ENCODE measurements at places on chromosomes 13 and 19.

GRCh38 chr13:111166882-111167675, 52.0 kb downstream of the ARHGEF7 start:
- peak; percentile 71 for DNase-seq

DNA sequence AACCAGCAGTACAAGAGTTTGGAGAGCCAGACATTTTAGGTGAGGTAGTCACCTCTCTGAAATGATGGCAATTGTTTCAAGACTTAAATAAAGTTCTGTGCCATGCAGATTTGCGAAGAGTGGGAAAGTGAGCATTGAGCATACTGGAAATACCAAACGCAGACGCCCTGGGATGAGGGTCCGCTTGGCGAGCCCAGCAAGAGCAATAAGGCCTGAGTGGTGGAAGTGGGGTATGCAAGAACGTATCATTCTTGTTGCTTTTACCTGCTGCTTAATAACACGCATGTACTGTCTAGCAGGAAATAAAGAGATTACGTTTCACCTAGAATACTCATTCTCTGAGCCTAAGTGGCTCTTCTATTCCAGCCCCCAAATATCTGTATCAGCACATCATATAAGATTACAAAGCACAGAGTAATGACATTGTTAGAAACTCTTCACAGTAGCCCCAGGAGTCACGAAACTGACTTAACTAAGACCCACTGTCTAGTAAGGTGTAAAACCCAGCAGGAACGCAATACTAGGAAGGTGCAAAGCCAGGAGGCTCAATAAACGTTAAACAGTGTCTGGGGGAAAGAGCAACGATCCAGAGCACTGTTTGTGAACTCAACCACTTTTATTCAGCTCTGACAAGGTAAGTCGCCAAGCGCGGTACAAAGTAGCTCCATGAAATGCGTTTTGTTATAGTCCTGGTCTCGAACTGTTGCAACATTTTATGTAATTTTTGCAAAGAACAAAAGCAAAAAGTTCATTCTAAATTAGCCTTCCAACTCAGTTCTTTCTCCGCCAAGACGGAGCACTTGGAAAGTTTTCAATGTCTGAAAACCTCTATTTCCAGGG, 1.2 kb downstream of the RCBTB2 start:
- DNase-seq = peak; percentile 39

DNA sequence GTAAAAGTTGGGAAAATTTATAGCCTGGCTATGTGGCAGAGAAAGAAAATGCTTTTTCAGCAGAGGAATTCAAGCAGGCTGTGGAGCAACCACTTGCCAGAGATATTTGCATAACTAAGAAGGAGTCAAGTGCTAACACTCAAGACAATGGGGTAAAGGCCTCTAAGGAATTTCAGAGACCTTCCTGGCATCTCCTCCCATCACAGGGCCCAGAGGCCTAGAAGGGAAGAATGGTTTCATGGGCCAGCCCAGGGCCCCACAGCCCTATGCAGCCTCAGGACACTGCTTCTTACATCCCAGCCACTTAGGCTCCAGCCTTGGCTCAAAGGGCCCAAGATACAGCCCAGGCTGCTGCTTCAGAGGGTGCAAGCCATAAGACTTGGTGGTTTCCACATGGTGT, 14.3 kb downstream of the SLC15A1 start:
- no peak for DNase-seq

DNA sequence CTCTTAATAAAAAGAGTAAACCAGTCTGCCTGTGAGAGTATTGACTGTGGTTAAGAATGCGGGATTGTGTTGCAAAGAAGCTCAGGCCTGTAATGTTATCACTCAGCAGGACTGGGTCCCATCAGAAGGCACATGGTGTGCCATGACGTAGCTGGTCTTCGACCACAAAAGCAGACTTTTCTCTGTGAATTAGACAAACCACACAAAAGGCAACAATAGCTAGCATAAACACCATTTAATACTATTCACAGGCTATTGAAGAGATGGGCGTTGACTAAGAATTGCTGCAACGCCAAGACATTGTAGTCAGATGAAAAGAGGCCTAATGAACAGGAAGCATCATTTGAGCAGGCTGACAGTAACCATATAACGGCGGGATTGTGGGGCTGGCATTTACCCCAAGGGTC, 235.6 kb upstream of the SOX21 start:
- DNase-seq = no peak

- DNase-seq = no peak
Observed at GRCh38 chr13:46396341-46396740, 9.3 kb upstream of the RUBCNL start.

DNA sequence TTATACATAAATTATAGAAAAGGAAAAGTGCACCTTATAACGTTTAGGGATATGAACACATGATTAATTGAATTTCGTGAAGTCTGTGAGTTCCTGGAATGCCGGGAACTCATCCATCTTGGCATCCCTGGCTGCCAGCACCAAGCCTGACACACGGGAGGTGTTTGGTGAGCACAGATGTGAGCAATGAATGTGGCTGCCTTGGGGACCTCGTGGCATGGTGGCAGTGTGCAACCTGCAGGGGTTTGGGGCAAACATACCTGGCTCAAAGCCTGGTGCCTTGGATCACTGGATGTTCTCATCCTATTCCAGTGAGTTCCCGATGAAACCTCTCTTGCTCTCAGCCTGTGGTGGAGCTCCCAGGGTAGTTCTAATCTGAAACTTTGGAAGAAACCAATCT, 10.4 kb upstream of the MAP2K2 start:
- no peak for DNase-seq

- DNase-seq = no peak
Observed at GRCh38 chr19:48630296-48631063, 6.7 kb downstream of the DBP start.

GRCh38 chr13:84867246-84867645, 932.0 kb downstream of the SLITRK6 start:
- no peak for DNase-seq

DNA sequence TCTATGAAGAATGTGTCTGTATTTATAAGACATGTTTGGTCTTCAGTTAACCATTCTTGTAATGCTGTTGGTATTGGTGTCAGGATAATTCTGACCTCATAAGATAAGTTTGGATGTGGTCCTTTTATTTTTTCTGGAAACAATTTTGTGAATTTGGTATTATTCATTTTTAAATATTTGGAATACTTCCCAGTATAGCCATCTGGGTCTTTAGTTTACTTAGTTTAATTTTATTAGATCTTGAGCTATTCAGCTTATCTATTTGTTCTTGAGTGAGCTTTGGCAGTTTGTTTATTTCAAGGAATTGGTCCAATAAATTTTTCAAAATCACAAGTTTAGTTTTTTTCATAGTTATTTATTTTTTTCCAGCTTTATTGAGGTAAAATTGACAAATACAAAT, 335.4 kb upstream of the PCDH20 start:
- no peak for DNase-seq

DNA sequence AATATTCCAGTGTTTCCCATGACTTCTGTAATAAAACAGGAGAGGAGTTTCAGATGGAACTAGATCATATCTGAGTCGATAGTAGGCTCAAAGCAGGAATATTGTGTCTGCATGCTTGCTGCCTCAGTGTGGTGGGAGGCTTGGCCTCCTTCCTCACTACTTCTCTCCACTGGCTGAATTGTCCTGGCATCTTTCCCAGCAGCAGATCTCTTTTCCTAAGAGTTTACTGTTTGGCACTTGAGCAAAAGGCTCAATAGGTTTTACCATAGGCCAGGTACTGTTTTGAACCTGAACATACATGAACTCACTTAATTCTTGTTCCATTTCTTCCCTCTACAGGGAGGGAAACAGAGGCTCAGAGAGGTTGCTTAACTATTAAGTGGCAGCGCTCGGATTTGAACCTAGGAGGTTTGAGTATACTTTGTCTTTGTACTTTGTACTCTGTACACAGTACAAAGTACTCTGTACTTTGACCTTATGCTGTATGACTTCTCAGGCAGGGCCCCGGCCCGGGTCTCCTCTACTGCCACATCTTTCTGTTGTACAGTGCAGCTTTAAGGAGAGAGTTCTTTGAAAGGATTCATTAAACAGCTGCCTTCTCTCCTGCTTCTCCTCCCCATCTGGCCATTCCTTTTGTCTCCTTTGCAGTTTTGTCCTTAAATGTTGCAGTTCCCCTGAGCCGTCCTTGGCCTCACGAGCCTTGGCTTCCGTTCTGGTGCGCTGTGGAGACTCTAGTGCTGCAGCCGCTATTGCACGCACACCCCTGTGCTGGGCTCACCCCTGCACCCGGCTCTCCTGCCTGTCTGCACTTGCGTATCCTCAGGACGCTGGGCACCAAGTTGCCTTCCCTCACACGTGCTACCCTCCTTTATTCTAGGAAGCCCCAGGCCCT, 8.1 kb downstream of the B3GLCT start:
- peak; percentile 87 for DNase-seq

DNA sequence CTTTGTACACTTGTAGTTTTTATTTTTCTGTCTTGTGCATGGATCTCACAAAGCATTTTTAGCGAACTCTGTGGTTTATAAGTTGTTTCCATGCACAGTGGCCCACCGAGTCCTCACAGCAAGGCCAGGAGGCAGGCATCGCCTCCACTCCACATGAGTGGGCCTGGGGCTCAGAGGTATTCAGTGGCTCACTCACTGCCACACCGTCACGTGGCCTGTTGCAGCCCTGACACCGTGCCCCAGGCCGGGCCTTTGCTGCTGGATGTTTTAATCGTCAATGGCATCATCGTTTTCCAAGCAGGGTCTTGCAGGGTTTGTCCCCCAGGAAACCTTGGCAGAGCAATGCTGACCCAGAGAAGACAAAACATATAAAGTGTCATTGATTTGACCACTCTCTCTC, 59.8 kb downstream of the SPACA7 start:
- no peak for DNase-seq

DNA sequence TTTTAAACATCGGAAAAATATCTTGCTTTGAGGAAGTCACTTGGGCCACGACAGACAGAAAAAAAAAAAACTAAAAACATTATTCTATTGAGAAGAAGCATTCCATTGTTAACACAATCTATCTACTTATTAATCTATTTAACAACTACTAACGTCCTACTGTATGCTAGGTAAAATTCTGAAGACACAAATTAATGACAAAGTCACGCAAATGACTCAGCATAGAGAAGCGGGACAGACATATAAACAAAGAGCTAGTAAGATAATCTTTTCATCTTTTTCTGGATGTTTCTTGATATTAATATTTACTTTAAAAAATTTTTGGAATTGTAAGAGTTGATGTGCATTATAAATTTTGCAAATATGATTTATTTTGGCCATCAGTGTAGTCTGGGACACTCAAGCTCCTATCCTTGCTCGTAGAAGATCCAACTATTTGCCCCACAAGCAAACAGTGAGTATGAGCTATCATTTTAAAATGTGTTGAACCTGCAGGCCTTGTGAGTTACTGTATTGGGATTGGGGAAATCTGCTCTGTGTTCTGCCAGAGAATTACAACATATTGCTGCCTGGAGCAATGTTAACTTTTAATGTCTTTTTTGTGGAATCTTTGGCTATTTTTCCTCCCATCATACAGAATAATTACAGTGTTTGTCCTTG, 109.1 kb downstream of the PCDH9 start:
- no peak for DNase-seq

GRCh38 chr13:99322297-99323103, 15.3 kb upstream of the GPR183 start:
- DNase-seq = no peak

GRCh38 chr13:40153516-40153915, 498.1 kb downstream of the COG6 start:
- DNase-seq = no peak

- DNase-seq = no peak
Observed at GRCh38 chr19:45492627-45493470, 4.0 kb downstream of the RTN2 start.

GRCh38 chr19:33798681-33799111, 2.0 kb downstream of the KCTD15 start:
- DNase-seq = no peak

DNA sequence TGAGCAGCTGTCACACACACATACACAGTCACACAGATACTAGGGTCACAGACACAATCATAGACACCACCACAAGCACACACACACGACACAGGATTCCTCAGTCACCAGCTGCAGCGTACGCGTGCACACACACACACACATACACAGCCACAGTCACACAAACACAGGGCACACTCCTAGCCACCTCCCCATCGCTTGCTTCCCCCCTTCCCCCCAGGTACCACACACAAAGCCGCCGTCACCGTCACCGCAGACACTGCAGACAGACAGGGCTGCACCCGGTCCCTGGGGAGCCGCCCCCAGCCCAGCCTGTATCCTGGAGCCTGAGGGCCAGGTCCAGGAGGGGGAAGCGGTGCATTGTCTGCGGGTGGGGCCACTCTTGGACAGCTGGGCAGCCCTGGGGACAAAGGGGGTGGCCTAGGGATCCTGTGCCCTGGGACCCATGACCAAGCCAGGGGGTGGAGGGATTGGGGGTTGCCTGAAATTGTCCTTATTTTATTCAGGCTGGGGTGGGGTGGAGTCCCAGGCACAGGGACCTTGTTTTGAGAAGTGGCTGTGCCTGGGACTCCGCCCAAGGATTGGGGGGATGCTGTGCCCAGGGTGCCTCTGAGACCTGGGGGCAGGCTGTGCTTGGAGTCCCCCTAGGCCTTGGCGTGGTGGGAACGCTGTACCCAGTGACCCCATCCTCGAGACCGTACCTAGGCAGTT, 957 bp downstream of the NUMBL start:
- DNase-seq = peak; percentile 3

GRCh38 chr19:55166530-55167268, at the start of gene DNAAF3:
DNAAF3 (minus strand) TSS chr19:55166613; CDS start chr19:55166413, 200 bp downstream.
- peak; percentile 97 for DNase-seq

DNA sequence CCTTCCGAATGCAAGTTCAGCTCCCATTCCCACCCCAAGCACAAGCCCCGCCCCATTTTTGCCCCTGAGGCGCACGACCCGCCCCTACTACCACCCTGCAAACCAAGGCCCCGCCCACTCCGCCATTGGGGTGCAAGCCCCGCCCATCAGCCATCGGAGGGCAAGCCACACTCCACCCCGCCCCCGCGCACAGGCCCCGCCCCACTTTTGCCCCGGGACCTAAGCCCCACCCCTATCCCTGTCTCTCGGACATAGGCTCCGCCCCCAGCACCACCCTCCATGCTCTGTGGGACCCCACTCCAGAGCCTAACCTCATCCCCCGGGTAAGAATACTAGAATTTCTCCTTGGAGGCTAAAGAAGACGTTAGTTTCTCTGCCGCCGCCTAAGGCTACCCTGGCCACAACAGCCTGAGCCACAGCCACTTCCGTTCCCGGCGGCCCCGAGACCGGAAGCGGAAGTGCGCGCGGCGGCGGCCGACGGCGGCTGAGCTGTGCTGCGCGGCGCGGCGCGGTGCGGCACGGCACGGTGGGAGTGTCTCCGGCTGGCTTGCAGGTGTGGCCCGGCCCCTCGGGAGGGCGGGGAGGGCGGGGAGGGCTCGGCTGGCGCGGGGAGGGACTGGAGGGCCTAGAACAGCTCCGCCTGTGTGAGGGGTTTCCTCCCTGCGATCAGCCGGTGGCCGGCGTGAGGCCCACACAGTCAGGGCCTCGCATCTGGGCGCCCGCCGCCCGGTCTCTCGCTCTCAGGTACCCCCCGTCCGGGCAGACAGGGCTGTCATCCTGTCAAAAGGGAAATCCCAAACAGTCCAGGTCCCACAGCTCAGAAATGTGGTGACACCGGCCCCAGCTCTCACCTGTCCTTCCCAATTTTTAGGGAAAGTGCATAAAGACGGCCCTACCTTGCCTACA, at the start of gene ZNF333:
ZNF333 (plus strand) TSS at position 451 of the 906 bp plus-strand sequence. CDS start 3,444 bp downstream, outside the sequence.
- DNase-seq = peak; percentile 93

GRCh38 chr19:49469828-49470614, 4.0 kb upstream of the FLT3LG start:
- no peak for DNase-seq
